ENCODE measurements at places on chromosomes 16 and 17. TPM values are rescaled to one million over a fixed set of nuclear protein-coding genes. Genes with fewer than 3 reads are reported as not detected.

DNA sequence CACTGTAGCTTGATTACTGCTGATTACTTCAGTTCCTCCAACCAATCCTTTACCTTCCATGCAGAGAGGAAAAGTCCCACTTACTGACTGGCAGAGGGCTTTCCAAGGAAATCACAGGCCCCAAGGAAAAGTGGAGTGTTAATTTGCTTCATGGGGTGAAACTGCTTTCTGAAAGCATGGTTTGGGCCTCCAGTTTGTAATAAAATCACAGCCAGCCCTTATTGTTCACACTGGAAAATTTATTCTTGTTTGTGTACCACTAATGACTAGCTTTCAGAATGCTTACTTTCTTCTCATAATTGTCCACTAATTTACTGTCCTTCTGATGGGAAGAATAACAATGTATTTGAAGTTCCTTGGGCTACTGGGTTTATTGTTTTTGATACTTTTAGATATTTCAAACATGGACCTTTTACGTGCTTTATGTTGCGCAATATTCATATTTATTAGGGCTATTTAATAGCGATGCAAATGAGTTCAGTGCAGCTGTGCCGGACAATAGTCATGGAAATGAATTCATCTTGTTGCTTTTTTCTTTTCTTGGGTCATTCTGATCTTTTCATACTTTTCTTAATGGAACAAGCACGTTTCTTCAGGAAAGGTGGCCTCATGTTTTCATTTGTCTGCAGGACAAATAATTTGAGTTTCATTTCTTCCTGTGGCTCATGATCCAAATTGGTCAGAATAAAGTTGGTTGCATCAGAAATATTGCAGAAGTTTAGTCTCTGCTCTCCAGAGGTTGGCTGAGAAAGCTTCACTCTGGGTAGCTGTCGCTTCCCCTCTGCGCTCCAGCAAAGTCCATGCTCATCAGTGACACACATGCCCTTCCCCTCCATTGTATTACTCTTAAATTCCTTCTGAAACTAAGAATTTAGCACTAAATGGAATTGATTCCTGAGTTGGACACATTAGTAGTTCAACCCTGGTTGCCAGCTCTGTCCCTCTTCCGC, 128.7 kb downstream of the PRKCA start:
- no peaks in the 10 kb centered on the region for H3K36me3 ChIP-seq
- peaks cover 16% of the 10 kb centered on the region for H3K4me1 ChIP-seq
- H3K27ac ChIP-seq: no peak overlapping the region
- no peak for DNase-seq
- H3K4me3 ChIP-seq: no peak overlapping the region

SOST gene
- total RNA-seq: not detected

- H3K4me3 ChIP-seq: no peak overlapping the region
- H3K27ac ChIP-seq: no peak overlapping the region
- no peaks in the 10 kb centered on the region for H3K27me3 ChIP-seq
- no peaks in the 10 kb centered on the region for H3K4me1 ChIP-seq
- no peak for DNase-seq
Measured at GRCh38 chr16:86025706-86026105, 126.7 kb downstream of the IRF8 start.

DNA sequence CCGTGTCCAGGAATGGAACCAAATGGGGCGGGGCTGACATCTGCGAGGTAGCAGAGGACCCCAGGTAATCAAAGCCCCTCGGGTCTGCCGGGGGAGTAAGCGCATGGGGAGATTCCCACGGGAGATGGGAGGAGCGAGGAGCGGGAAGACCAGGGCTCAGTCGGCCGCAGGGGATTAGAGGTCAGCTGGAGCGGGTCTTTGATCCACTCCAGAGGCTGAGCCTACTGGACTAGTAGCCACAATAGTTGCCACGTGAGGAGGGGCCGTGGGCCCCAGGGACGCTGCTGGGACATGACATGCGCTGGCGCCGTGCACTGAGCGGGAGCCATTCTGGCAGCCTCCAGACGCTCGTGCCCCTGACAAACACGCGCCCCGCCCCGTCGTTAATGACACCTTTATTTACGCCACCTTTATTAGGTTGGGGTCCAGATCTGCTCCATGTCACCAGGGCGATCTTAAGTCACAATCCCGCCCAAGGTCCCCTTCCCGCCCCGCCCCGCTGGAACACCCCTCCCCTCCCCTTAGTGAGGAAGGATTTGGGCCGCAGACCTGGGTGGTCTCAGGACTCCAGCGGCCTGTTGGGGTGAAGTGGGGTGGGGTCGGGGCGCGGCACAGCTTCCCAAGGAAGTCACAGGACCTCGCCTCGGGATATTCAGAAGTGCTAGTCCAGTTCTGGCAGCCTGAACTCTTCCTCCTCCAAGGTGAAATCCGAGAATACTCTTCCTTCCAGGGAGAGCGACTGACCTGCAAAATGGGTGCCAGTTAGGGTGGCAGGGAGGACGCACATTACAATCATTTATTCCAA, 15.0 kb downstream of the PPY start:
- H3K27ac ChIP-seq: no peak overlapping the region
- DNase-seq: no peak
- no peaks in the 10 kb centered on the region for H3K36me3 ChIP-seq
- H3K27me3 ChIP-seq: peaks cover 45% of the 10 kb centered on the region
- H3K4me3 ChIP-seq: no peak overlapping the region

TMEM220 gene
- total RNA-seq: 10.4 TPM

KRTAP4-6 gene
- total RNA-seq: not detected

DNA sequence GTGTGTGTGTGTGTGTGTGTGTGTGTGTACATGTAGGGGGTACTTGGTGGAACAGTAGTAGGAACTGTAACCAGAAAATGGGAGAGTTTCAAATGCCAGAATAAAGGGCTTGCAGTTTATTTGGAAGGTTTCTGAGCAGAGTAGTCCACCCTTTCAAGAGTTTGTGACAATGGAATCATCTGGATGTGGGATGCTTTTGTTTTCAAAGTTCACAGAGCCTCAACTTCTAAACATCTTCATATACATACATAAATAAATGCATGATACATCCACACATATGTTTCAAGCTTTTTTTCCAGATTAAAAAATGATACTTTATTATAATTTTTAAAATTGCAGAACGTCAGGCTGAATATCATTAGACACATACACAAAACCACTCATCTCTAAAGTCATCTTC, 2.4 kb upstream of the PKD1L3 start:
- no peak overlapping the region for H3K27ac ChIP-seq
- DNase-seq: no peak
- peaks cover 3% of the 10 kb centered on the region for H3K27me3 ChIP-seq
- H3K4me3 ChIP-seq: no peak overlapping the region

DNA sequence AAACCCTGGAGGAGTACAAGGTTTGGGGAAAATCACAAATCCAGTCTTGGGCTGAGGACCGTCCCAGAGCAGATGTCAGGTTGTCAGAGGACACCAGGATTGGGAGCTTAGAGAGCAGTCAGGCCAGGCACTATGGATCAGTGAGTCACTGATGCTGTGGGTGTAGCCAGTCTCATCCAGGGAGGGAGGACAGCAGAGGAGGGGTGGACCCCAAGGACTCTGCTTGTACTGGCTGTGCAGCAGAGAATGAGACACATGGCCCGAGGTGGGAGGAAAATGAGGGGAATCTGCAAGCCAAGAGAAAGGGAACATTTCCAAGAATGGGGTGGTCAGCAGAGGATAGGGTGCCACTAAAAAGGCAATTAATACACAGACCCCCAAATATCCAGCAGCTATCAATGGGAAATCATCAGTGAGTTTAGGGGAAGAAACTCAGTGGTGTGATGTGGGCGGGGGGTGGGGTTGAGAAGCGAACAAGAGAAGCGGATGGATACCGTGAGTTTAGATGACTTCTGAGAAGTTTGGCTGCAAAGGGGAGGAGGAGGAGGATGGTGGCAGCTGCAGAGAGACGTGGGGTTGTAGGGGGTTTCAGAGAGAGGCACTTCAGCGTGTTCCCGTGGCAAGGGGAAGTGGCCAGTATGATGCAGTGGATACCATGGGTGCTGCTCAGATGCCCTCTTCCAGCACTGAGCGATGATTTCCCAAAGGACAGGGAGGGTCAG, 43.9 kb downstream of the ARHGAP27 start:
- DNase-seq: no peak
- peaks cover 6% of the 10 kb centered on the region for H3K27me3 ChIP-seq
- H3K36me3 ChIP-seq: no peaks in the 10 kb centered on the region
- H3K4me1 ChIP-seq: no peaks in the 10 kb centered on the region

- peaks cover 12% of the 10 kb centered on the region for H3K4me1 ChIP-seq
- H3K4me3 ChIP-seq: no peak overlapping the region
- DNase-seq: no peak
- H3K27me3 ChIP-seq: no peaks in the 10 kb centered on the region
- H3K36me3 ChIP-seq: no peaks in the 10 kb centered on the region
Measured at GRCh38 chr16:81275064-81275532, 36.6 kb downstream of the BCO1 start.

- peaks cover 5% of the 10 kb centered on the region for H3K4me1 ChIP-seq
- no peak overlapping the region for H3K4me3 ChIP-seq
- H3K27me3 ChIP-seq: no peaks in the 10 kb centered on the region
- no peak for DNase-seq
- H3K27ac ChIP-seq: no peak overlapping the region
- no peaks in the 10 kb centered on the region for H3K36me3 ChIP-seq
Measured at GRCh38 chr17:3955673-3955988, 8.6 kb downstream of the ATP2A3 start.

DNA sequence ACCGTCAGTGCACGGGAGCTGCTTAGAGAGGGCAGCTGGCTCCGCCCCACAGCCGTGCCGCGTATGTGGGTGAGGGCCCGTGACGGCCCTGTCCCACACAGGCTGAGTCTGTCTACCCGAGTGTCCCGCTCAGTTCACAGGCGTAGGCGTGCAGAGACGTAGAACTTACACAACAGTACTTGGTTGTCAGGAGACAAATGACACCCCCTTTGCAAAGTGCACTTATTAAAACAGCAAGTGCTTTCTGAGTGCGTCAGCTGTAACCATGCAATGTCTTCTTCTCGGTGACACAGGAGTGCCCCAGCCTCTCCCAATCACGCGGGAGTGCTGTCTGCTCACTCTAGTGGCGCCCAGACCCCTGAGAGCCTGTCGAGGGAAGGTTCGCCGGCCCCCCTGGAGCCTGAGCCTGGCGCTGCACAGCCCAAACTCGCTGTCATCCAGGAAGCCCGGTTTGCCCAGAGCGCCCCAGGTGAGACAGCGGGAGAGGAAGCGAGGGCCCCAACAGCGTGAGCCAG, 64.2 kb downstream of the FOXK2 start:
- H3K36me3 ChIP-seq: peaks cover 7% of the 10 kb centered on the region
- no peak overlapping the region for H3K27ac ChIP-seq
- H3K4me3 ChIP-seq: no peak overlapping the region
- DNase-seq: no peak
- no peaks in the 10 kb centered on the region for H3K27me3 ChIP-seq

HS3ST3A1 gene
- total RNA-seq: not detected

GRCh38 chr17:67442787-67443624, 65.9 kb downstream of the PITPNC1 start:
- H3K4me1 ChIP-seq: peaks cover 23% of the 10 kb centered on the region
- no peak overlapping the region for H3K4me3 ChIP-seq
- no peaks in the 10 kb centered on the region for H3K36me3 ChIP-seq
- no peaks in the 10 kb centered on the region for H3K27me3 ChIP-seq
- H3K27ac ChIP-seq: peak overlapping the region; percentile 0
- peak; percentile 91 for DNase-seq
